T-helper 9 cell (primary cell): ENCODE measurements at places on chromosomes 5 and 9.

- DNase-seq = no peak
Observed at GRCh38 chr5:17907094-17907493, 272.8 kb downstream of the TAF11L14 start.

DNA sequence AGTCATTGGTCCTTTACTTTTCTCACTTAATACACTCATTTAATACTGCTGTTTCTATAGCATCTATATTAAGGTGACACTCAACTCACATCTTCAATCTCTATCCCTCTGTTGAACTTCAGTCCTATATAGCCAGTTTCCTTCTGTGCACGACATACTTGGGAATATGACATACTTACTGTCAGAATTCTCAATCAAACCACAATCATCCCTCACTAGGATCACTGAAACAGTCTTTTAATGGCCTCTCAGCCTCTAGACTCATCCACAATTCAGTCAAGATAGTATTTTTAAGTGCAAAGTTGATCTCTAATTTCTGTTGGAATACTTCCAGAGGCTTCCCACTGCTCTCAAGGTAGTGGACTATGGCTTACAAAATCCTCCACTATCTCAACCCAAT is 251.0 kb upstream of the MEF2C start:
- no peak for DNase-seq

DNA sequence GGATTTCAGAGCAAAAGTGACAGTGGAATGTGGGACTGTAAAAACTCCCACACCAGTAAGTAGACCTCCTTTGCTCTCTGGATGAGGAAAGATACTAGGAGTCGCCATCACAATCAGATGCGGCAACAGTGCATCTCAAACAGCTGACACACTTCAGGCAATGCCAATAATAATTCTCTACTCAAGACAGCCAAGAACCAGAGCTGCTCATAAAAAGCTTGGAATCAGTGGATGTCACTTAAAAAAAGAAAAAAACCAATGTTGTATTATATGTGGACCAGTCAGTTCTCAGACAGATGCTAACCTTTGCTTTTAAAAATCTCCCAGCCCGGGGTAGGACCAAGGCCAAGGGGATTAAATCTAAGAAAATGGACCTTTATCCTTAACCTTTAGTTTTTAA is 185.0 kb downstream of the GNA14 start:
- DNase-seq = no peak

- DNase-seq = no peak
Observed at GRCh38 chr5:90169078-90169477, 240.5 kb downstream of the CETN3 start.
